ENCODE measurements at places on chromosomes 4 and X.

- DNase-seq: no peak
Measured at GRCh38 chrX:38375891-38376290, 23.5 kb downstream of the OTC start.

- DNase-seq: no peak
Measured at GRCh38 chrX:105696870-105697269, 125.5 kb upstream of the NRK start.

DNA sequence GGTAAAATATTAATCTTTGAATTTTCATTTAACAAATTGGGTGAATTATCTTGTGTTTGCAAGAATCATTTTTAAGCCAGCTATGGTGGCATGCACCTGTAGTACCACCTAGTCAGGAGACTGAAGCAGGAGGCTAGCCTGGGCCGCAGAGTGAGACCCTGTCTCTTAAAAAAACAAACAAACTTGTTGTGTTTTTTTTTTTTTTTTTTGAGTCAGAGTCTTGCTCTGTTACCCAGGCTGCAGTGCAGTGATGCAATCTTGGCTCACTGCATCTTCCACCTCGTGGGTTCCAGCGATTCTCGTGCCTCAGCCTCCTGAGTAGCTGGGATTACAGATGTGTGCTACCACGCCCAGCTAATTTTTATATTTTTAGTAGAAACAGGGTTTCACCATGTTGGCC lies 2.2 kb downstream of the TXLNG start:
- peak; percentile 27 for DNase-seq

DNA sequence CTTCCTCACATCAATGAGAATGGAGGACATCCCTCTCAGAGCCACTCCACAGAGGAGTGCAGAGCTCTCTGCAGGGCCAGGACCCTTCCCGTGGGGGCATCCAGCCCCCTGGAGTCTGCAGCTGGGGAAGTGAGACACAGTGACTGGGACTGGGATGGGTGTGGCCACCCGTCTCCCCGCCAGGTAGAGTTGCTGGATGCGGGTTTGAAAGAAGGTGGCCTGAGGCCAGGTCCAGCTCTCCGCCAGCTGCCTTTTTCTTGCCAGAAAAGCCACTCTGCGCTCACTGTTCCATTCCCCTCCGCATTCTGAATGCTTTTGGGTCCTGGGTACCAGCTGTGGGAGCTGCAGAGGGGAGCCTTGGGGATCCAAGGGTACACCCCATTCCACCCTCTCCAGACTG lies 82.6 kb downstream of the ABLIM2 start:
- no peak for DNase-seq

DNA sequence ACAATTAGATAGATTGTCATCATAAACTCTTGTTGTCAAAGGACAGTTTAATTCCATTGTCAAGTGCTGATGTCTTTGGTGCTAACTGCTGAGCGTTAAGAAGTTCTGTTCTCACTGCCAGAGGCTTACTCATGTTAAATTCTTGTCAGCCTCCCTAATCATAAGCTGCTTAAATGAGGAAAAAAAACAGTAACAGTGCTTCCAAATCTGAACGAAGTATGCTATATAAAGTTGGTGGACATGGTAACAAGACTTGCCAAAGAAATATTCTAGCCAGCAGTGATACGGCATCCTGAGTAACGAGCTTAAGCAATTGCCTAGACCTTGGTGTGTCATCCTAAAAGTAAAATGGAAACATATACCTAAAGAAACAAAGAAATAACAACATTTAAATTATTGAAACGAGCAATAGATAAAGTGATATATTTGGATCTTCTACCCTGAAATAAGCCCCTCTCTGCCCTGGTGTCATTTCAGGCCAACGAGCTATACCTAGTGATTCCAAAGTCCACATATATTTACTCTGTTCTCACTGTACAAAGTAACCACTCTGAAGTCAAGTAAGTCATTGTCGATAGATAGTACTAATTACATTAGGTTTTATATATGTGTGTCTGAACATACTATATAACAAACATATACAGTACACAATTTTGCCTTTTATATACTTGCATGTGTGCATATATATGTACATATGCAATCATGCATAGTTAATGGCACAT lies 339.7 kb upstream of the HS3ST1 start:
- no peak for DNase-seq

DNA sequence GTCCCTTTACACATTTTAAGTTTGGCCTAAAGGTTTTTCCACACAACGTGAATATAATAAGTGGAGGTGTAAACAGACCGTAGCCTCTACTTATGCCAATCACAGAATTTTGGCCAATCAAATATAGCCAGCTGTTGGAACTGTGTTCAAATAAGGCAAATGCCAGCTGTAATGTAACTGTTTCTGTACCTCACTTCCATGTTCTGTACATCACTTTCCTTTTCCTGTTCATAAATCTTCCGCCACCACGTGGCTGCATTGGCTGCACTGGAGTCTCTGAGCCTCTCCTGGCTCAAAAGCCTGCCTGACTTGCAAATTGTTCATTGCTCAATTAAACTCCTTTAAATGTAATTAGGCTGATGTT lies 105.1 kb upstream of the SMIM31 start:
- no peak for DNase-seq

DNA sequence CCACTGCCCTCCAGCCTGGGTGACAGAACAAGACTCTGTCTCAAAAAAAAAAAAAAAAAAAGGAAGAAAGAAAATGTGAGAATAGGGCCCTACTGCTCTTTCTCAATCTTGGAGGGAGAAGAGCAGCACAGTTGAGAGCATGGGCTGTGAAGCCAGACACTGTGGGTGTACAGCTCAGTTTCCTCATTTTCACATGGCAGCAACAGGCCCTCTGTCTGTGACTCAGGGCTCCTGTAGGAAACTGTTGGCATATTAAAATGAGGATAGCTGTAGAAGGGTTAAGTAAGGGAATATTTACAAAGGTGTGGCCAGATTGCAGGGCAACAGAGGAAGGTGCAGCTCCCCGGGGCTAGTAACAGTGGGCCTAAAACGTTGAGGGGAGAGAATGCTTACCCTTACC lies 3.4 kb downstream of the AKAP14 start:
- DNase-seq: no peak

- DNase-seq: no peak
Measured at GRCh38 chr4:54566608-54567007, 91.1 kb upstream of the KIT start.

- DNase-seq: no peak
Measured at GRCh38 chr4:169013396-169013795, 3.3 kb upstream of the CBR4 start.

DNA sequence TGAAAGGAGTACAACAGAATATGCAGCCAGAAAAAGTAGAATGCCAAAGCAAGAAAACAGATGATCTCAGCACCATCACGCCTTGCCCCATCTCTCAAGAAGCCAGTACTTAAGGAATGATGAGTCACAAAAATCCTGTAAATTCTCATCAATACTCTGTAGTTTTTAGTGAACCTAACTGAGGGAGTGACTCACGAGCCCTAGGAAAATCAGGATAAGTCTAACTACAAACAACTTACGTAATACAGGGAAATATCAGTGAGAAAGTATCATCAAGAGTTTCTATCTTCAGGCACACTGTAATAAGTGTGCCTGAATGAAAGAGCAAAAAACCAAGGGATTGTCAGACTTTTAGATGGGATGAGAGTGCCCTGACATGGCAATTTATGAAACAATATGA lies 644.4 kb downstream of the STPG2 start:
- no peak for DNase-seq

DNA sequence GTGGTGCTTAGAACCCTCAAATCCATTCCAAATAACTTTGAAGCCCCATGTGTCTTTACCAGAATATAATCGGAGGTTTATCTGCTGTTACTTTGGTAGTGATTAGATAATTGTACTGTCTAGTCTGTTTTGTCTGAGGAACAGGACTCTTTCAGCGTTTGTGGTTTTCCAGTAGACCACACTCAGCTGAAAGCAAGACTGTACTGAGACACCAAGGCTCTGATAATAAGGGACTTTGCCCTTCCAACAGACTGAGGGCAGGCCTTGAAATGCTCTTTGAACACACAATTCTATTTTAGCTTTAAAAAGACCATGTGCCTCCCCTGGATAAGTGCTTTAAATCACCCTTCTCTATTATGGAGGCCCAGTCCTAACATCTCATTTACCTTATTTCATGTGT lies 76.1 kb downstream of the KLHL8 start:
- DNase-seq: no peak

- DNase-seq: no peak
Measured at GRCh38 chrX:149036086-149036485, 469.0 kb downstream of the IDS start.

DNA sequence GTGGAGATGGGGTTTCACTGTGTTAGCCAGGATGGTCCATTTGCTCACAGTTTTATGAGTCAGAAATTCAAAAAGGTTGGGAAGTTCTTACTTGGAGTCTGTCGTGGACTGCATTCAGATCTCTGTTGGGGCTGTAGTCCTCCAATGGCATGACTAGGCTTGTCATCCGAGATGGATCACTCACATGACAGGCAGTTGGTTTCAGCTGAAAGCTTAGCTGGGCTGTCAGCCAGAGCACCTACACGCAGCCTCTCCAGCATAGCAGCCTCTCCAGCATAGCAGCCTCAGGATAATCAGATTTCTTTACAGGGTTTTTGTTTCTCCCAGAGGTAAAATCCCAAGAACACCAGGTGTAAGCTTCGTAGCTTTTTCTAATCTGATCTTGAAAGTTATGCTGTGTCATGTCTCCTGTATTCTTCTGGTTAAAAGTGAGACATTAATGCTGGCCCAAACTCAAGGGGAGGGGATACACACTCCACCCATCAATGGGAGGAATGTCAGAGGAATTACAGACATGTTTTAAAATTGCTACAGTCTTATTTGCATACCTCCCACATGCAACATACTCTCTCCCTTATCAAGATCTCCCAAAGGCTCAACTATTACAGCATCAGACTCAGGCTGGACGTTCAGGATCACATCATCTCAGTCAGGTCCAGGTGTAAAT lies 31.6 kb upstream of the SOD3 start:
- no peak for DNase-seq

- DNase-seq: no peak
Measured at GRCh38 chrX:154751203-154751668, 359 bp upstream of the GAB3 start.

GRCh38 chrX:118847676-118848075 lies 24.1 kb downstream of the ZCCHC12 start:
- DNase-seq: no peak

DNA sequence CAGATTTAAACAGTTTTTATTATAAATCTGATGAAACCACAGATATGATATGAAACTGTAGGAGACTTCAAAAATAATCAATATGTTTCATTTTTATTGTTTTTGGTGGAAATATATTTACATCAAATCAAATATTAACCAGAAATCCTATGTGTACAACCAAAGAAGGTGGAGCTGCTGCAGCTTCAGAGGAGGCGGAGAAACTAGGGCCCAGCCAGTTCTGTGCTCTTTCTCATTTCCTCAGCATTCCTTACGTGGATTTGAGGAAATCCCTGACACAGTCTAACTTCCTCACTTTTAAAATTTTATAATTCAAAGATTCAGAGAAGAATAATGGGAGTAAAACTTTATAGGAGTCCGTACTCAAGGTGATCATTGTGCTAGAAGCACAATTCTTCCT lies 610.7 kb upstream of the CPXCR1 start:
- no peak for DNase-seq

DNA sequence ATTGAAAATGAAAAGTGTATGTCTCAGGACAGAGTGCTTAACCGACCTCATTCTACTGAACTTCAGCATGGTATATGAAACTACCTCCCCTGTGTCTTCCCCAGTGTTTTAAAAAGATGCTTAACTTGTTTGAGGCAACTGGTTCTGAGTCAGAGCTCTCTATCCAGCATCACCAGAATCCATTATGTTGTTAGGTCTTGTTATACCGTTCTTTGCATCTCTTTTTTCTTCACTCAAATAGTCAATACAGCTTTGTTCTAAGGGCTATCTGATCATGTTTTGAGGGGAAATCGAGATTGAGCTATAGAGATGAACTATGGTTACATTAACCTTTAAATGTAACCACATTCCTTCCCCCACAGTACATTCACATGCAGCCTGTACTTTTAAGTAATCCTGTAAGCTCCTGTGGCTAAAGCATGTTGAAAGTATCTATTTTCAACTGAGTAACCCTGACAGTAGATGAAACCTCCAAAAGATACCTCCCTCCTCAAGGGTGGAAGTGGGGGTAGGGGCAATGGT lies 514.4 kb downstream of the RPA4 start:
- no peak for DNase-seq

GRCh38 chr4:168521721-168522120 lies 24.9 kb downstream of the PALLD start:
- no peak for DNase-seq

DNA sequence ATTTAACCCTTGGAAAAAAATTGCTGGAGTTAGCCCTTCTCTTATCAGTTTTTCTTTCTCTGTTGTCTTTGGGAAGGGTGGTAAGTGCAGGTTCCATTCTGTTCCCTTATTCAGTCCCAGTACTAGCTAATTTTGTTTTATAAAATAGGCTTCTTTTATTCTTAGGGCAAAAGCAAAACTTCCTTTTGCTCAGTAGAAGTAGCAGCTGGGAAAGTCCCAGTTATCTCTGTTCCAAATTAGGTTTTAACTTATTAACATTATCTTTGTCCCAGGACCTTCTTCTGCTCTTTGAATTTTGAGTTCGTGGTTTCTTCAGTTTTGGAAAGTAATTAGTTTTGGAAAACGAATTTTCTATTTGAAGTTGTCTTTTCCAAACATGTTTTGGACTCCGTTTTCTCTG lies 61.1 kb downstream of the BANK1 start:
- DNase-seq: no peak

DNA sequence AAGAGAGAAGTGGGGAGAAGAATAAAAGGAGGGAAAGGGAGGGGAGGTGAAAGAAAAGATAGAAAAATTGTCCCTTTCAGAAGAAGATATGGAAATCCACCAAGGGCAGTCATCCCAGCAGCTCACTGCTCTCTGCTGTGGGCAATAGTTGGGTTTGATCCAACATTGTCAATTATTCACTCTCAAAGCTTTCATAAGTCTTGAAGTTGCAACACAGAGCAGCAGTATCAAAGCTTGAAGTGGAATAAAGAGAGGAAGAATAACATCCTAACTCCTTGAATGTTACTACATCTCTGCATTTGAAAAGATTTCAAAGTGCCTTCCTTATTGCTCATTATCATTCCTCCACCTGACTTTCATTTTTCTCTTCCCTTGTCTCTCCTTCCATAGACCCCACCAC lies 62.3 kb upstream of the HHIP start:
- DNase-seq: no peak

- DNase-seq: no peak
Measured at GRCh38 chr4:38468339-38468866, 195.6 kb upstream of the KLF3 start.

Measured in ovary (tissue), 10 donors.